ENCODE measurements at places on chromosomes 3 and 15. TPM values are rescaled to one million over a fixed set of nuclear protein-coding genes. Genes with fewer than 3 reads are reported as not detected.

AADACL2 gene
- not detected for total RNA-seq

ALDH1A3 gene
- not detected for total RNA-seq

CCR8 gene
- total RNA-seq = 8.9 TPM

GP5 gene
- 0.31 TPM for total RNA-seq

SAMD7 gene
- not detected for total RNA-seq

GOLGA8T gene
- not detected for total RNA-seq

KLHL6 gene
- total RNA-seq = 40.6 TPM

PLSCR5 gene
- not detected for total RNA-seq

IL5RA gene
- 0.12 TPM for total RNA-seq

FOXL2NB gene
- total RNA-seq = not detected

ALG1L2 gene
- not detected for total RNA-seq

SERPINI2 gene
- total RNA-seq = not detected

NKIRAS1 gene
- 4.5 TPM for total RNA-seq

CELF6 gene
- total RNA-seq = 0.27 TPM

FEM1B gene
- total RNA-seq = 49.4 TPM

ESYT3 gene
- 0.34 TPM for total RNA-seq

GOLGA6L7 gene
- not detected for total RNA-seq

GABRA5 gene
- not detected for total RNA-seq

NR1I2 gene
- total RNA-seq = not detected

CLDN18 gene
- total RNA-seq = not detected

C2CD4A gene
- 0.17 TPM for total RNA-seq

Measured in activated T-helper 1 cell treated with anti-CD3 and anti-CD28 coated beads, Interleukin-12 subunit alpha, Interleukin-12 subunit beta, Interleukin-2, Interleukin-4 antibody, amounts not matched to agents 30 ng/mL and 10 ng/mL and 1 ng/mL, durations not matched to agents 14 hours and 24 hours and 36 hours (primary cell).